NCI-H69 (cell line): ENCODE measurements at places on chromosomes 12 and 14.

GRCh38 chr12:100279159-100279558 is 12.2 kb downstream of the SCYL2 start:
- no peak for DNase-seq

DNA sequence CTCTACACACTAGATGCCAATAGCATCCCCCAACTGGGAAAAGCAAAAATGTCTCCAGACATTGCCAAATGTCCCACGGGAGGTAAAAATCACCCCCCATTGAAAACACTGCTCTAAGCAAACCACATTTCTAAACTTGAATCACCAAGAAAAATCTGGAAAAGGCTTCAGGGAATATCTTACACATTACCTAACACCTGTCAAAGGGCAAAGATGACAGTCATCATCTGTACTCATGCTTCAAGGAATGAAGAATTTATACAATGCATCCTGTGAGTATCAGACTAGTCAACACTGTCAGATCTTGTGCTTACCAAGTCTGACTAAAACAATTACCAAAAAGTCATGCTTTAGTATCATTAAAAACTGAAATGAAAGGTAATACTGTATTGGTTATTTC is 161.6 kb upstream of the SOX5 start:
- DNase-seq, result no peak

- no peak for DNase-seq
These were observed 132.0 kb downstream of the RFLNA start for GRCh38 chr12:124426594-124427555.

GRCh38 chr14:61394542-61394941 is 73.2 kb downstream of the PRKCH start:
- no peak for DNase-seq

GRCh38 chr12:75529316-75529715 is 17.9 kb upstream of the KRR1 start:
- no peak for DNase-seq

- peak; percentile 54 for DNase-seq
These were observed 700 bp downstream of the SLC35E3 start for GRCh38 chr12:68746572-68747180.

DNA sequence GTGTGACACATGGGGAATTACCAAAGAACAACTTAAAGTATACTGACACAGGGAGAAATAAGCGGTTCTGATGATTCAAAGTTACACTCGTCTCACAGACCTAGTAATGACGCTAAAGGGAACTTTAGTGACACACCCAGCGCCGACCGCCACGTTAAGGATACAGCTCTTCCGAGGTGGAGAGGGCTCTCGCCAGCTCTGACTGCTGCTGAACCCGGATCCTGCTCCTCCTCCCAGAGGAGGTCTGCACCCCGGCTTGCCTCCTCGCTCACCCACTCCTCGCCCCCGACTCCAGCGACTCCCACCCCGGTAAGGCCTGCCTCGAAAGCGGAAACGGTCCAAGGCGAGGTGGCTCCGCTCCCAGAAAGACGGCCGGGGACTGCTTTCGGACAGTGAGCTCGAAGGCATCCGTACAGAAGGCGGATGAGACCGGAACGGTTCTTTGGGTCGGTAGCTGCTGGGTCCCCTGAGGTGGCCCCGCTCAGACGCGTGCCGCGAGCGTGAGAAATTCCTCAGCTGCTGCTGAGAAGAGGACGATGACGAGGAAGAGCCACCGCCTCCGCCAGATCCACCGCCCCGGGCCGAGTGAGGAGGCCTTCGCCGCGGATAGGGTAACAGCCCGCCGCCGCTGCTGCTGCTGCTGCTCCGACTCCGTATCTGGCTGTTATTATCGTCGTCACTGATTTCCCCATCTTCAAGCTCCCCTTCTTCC is 643 bp downstream of the ZFC3H1 start:
- peak; percentile 53 for DNase-seq

GRCh38 chr14:83470466-83470865 is 1936.8 kb upstream of the SEL1L start:
- no peak for DNase-seq

DNA sequence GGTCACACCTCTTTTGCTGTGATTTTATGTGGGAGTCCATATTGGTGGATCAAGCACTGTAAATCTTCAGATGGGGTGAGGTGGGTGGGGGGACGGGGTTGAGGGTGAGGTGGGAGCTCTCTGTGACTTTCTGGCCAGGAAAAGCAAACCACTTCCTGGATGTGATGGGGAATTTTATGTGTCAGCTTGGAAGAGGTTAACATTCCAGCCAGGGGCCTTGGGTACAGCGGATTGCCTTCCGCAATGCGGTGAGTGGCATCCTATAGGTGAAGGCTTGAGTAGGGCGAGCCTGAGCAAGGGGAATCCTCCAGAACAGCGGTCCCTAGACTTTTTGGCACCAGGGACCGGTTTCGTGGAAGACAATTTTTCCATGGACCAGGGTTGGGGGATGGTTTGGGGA is 36.2 kb downstream of the DLK1 start:
- no peak for DNase-seq

DNA sequence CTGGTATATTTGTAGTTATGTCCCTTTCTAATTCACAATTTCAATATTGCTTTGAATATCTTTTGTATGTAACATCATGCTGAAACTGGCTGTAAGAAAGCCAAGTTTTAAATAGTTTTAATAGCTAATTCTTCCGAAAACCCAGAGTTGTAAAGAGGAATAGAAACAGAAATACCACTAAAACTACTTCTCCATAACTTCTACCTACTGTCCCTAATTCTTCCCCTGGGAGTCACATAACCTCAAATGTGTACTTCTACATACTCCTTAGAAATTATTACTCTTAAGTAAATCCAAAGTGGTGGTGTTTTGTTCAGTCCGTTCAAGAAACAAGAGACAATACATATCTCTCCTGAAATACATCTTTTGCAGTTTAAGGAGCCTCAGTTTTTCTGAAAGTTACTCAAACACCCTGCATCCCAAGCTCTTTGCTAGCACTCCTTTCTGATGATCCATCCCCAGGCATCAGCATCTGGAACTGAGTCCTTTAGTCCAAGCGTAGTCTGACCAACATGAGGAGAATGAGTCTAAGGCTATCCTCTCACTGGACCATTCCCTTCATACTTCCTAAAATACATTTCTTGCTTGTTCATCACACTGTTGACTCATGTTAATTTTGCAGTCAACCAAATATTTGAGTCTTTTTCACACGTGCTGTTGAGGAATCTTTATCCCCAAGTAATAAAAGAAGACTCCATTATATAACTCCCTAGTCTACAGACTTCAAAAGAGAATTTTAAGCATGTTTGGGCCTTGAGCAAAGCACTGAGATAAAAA is 214.3 kb upstream of the NUDT4 start:
- no peak for DNase-seq

DNA sequence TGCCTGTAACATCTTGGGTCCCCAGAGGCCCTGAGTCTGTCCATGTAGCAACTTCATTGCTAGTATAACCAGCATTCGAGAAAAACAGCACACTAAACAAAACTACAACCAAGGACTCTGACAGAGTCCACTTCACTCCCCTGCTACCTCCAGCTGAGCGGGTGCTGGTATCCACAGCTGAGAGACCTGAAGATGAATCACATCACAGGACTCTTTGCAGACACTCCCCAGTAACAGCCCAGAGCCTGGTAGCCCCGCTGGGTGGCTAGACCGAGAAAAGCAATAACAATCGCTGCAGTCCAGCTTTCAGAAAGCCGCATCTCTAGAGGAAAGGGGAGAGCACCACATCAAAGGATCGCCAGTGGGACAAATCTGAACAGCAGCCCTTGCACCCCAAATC is 9.0 kb upstream of the IQSEC3 start:
- DNase-seq, result no peak

DNA sequence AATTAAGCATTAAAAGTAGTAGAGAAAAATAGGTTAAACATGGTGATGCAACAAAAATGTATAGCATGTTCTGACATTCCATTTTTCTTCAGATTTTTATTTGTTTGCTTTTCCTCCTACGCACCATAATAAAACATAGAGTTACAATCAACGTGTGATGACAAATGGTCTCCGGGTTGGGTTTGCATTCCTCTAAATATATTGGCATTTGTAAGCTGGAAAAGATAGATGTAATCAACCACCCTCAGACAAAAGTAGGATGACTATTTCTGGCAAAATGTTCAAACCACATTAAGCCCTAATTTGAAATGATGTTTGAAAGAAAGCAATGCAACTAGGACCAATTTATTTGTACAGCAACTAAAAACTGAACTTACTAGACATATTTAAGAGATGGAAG is 58.4 kb downstream of the SLC25A21 start:
- no peak for DNase-seq

DNA sequence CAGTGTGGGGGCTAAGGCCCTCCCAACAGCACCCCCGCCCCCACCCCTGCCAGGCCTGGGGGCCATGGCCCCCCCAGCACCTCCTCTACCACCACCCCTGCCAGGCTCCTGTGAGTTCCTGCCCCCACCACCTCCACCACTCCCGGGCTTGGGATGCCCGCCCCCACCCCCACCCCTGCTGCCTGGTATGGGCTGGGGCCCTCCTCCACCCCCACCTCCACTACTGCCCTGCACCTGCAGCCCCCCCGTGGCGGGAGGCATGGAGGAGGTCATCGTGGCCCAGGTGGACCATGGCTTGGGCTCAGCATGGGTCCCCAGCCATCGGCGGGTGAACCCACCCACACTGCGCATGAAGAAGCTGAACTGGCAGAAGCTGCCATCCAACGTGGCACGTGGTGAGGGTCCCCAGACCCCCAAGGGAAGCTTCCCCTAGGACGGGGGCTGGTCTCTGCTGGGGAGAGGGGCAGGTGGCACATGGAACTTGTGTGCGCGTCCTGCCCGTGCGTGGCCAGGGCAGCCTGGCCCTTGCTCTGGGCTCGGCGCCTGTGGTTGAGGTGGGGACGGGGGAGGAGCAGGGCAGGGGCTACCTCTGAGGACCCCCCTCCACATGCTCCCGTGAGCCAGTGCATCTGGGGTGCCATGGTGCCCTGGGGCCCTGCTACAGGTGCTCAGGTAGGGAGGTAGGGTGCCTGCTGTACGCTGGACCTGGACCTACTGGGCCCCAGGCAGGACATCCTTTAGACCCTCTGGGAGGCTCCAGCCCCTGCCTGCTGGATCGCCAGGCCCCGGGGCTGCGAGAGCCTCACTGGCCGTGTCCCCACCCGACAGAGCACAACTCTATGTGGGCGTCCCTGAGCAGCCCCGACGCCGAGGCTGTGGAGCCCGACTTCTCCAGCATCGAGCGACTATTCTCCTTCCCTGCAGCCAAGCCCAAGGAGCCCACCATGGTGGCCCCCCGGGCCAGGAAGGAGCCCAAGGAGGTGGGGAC is 16.1 kb upstream of the ADSS1 start:
- DNase-seq, result no peak

DNA sequence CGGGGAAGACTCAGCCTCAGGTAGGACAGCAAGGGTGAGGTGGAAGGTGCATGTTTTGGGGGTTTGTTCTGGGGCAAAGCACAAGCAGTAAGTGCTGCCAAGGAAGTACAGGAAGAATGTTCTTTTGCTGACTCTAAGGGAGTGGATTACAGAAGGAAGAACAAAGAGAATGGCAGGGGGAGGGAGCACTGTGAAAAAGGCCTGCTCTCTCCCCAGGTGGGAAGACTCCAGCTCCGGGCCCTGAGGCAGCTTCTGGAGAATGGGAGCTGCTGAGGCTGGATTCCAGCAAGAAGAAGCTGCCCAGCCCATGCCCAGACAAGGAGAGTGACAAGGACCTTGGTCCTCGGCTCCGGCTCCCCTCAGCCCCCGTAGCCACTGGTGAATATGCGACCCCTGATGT is 7.0 kb upstream of the PFDN5 start:
- no peak for DNase-seq

GRCh38 chr14:68364792-68365192 is 428.1 kb downstream of the ZFP36L1 start:
- DNase-seq, result no peak

- no peak for DNase-seq
These were observed 9.5 kb downstream of the PPP1CC start for GRCh38 chr12:110733089-110733715.

- peak; percentile 71 for DNase-seq
These were observed 4.9 kb downstream of the B4GALNT3 start for GRCh38 chr12:464484-465267.
